SJCRH30 (cell line): ENCODE measurements at places on chromosomes 1 and 21. TPM values are rescaled to one million over a fixed set of nuclear protein-coding genes. Genes with fewer than 3 reads are reported as not detected.

Gene SPATA1
- 0.97 TPM in 1 of 2 replicates, not detected in the other for total RNA-seq

Gene TCHHL1
- total RNA-seq = not detected in 2 replicates

Gene CDCP2
- not detected in 2 replicates for total RNA-seq

Gene SPRR2E
- not detected in 2 replicates for total RNA-seq

Gene AQP10
- not detected in 2 replicates for total RNA-seq

Gene SUSD4
- total RNA-seq = 3.1 and 5.2 TPM in 2 replicates

Gene RAD54L
- 25.7 and 30.3 TPM in 2 replicates for total RNA-seq

Gene TATDN3
- 9.0 and 9.2 TPM in 2 replicates for total RNA-seq

Gene IGSF5
- total RNA-seq = 2.9 and 4.1 TPM in 2 replicates

Gene OR2L2
- total RNA-seq = not detected in 2 replicates

Gene NCAM2
- not detected in 2 replicates for total RNA-seq

Gene FGR
- total RNA-seq = not detected in 2 replicates

Gene FAM72C
- 6.6 and 7.9 TPM in 2 replicates for total RNA-seq

Gene ENAH
- 206 and 246 TPM in 2 replicates for total RNA-seq

Gene LEFTY1
- 16.7 and 19.4 TPM in 2 replicates for total RNA-seq

Gene GOLPH3L
- 8.9 and 11.6 TPM in 2 replicates for total RNA-seq

Gene TTC34
- 0.33 and 0.38 TPM in 2 replicates for total RNA-seq

Gene SRGAP2C
- total RNA-seq = 21.0 and 21.6 TPM in 2 replicates

Gene NR0B2
- not detected in 2 replicates for total RNA-seq

Gene HPCAL4
- 0.42 and 0.53 TPM in 2 replicates for total RNA-seq

Gene DNALI1
- total RNA-seq = 10.0 and 10.1 TPM in 2 replicates

Gene ABCA4
- total RNA-seq = 0.08 TPM in 2 replicates

Gene DMRTB1
- not detected in 2 replicates for total RNA-seq

Gene FCN3
- total RNA-seq = not detected in 2 replicates

Gene IQGAP3
- total RNA-seq = 16.8 and 21.3 TPM in 2 replicates

Gene KRTAP7-1
- not detected in 2 replicates for total RNA-seq

Gene RORC
- not detected in 2 replicates for total RNA-seq

Gene HES2
- total RNA-seq = not detected in 2 replicates

Gene FAM151A
- not detected in 2 replicates for total RNA-seq

Gene CLCA4
- total RNA-seq = not detected in 2 replicates

Gene SDC3
- total RNA-seq = 201 and 210 TPM in 2 replicates

Gene HRNR
- not detected in 2 replicates for total RNA-seq

Gene ADAMTS4
- total RNA-seq = 9.6 and 11.0 TPM in 2 replicates

Gene PGLYRP3
- not detected in 2 replicates for total RNA-seq

Gene RNF186
- 0.73 and 0.86 TPM in 2 replicates for total RNA-seq

Gene AIRE
- 0.10 TPM in 1 of 2 replicates, not detected in the other for total RNA-seq

Gene CNKSR1
- total RNA-seq = 1.2 and 2.6 TPM in 2 replicates

Gene COL8A2
- total RNA-seq = 0.45 and 0.51 TPM in 2 replicates

Gene LCA5L
- not detected in 2 replicates for total RNA-seq
